ENCODE measurements at places on chromosomes 4 and X.

- no peak for DNase-seq
These were observed 73.9 kb downstream of the ARHGAP24 start for GRCh38 chr4:85548841-85549240.

DNA sequence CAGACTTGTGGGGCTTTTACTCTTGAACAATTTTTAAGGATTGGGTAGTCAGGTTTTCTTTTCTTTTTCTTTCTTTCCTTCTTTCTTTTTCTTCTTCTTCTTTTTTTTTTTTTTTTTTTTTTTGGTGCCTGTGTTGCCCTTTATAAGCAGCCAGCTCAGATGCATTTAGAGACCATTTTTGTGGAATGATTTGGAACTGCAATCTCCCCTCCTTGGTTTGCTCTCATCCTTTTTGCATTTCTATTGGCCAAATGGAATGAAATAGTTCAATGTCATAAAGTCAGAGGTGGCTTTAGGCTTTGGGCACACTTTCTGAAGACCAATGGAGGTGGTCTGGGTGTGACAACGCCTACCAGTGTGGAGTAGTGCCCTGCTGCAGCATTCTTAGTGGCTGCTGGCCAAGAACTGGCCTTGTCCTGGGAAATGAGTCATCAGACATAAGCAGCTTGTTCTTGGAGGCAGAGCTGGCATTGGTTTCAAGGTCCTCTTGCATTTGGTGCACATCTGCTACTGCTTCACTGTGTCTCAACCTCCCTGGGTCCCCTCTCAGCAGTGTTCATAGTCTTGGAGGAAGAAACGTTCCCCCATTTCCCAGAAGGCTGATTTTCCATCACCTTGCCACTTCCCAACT, 84.5 kb downstream of the CT47B1 start:
- DNase-seq: no peak

GRCh38 chr4:88211473-88212252, 53.2 kb upstream of the ABCG2 start:
- DNase-seq: no peak

- DNase-seq: no peak
These were observed 79.7 kb downstream of the ABCB7 start for GRCh38 chrX:75076429-75076828.

GRCh38 chrX:147646949-147647723, 264.6 kb upstream of the FMR1 start:
- DNase-seq: no peak

GRCh38 chr4:38193236-38193863, 233.2 kb downstream of the PTTG2 start:
- no peak for DNase-seq

GRCh38 chrX:70322784-70323183, 32.9 kb downstream of the KIF4A start:
- no peak for DNase-seq

GRCh38 chr4:145734031-145734430, 54.1 kb downstream of the C4orf51 start:
- DNase-seq: no peak

DNA sequence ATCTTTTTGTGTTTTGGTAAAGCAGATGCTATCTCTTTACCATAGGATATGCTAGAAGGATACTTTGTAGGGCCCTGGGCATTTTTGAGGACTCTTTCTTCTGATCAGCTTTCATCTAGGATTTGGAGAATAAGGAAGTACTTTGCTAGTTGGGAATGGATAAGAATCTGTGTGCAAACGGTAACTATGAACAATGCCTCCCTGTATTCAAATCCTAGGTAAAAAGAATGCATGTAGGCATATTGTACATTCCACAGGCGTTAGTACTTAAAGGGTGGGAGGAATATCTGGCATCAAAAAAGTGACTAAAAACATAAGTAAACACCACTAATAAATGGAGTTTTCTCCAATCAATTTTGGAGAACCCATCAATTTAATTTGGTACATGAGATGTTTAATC, 59.7 kb downstream of the SH3BGRL start:
- DNase-seq: no peak

- DNase-seq: no peak
These were observed 90.8 kb upstream of the OTUD4 start for GRCh38 chr4:145271194-145271593.

DNA sequence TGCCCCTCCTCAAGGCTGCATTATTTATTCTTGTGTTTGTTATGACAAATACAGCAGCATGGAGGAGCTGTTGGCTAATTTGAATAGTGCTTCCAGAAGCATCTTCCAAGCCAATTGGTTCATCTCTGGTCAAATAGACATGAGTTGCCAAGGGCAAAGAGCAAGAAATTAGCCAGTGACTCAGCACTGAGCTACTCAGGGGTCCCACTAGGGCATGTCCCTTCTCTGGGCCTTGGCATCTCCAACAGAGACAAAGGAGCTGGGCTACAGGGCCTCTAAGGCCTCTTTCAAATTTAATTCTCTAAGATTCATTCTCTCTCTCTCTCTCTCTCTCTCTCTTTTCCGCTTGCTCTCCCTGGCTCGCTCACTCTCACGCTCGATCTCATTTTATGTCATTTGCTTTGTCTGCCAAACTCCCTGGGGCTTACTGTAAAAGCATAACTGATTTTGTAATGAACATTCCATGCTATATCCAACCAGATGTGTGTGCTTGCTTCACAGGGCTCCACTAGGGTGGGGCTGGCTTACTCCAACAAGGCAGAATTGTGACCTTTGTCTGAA, 86.7 kb upstream of the MAGEA4 start:
- no peak for DNase-seq

DNA sequence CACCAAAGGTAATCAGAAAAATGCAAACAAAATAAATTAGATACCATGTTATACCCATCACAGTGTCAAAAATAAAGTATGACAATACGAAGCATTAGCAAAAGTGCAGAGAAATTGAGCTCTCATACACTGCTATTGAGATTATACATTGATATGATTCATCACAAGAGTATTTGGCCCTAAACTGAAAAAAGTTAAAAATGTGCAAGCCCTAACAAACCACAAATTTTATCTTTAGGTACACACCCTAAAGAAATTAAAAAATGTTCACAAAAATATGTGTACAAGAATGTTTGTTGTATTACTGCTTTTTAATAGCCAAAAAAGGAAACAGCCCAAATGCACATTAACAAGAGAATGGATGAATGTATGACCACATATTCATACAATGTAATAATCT, 137.9 kb upstream of the MAGEA10 start:
- no peak for DNase-seq

GRCh38 chrX:129955682-129956081, 26.8 kb upstream of the BCORL1 start:
- no peak for DNase-seq

DNA sequence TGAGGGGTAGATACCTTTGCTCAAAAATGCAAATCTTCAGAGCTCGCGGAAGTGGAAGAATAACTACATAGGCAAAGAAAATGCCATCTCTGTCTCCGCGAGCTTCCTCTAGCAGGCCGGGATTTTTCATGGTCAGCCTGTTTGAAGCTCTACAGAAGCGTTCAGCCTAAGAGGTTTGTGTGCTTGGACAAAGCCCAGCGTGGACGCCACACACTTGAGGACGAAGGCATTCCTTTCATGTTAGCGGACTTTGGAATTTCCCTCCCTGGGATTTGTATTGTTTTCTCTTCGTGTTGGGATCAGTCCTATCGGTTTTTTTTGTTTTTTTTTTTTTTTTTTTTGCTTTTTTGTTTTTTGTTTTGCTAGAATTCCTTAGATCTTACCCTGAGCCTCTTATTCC, 53.7 kb downstream of the SMIM31 start:
- no peak for DNase-seq

DNA sequence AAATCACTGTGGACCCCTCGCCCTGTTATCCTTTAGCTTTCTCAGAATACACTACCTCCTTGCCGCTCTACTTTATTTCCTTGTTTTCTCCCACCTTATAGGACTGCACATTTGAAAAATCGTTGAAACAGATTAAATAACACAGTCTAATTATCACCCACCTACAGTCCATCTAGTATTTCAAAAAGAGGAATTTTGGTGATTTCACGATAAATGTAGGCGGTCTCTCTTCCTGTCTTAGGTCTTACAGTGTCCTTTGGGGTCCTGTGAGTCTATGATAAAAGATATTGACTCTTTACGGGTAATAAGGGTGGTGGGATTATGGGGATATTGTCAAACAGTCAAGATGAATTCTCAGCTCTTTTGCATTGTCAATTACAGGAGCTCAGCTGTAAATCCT, 2.4 kb upstream of the TBL1X start:
- no peak for DNase-seq

- no peak for DNase-seq
These were observed 114.8 kb upstream of the ADRA2C start for GRCh38 chr4:3651267-3651845.

GRCh38 chrX:125654501-125654900, 334.8 kb downstream of the TEX13C start:
- DNase-seq: no peak

DNA sequence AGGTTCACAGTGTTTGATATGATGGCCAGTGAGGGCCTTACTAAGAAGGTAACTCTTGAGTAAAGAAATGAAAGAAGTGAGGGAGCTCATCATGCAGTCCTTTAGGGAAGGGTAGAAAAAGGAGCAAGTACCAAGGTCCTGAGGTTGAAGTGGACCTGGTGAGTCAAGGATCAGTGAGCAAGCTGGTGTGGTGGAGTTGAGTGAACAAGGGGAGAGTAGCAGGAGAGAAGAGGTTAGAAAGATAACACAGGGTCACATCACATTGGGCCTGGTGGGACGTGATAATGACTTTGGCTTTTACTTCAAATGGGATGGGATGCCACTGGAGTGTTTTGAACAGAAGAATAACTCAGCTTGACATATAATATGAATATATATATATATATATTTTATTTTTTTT, 44.7 kb downstream of the OSTC start:
- no peak for DNase-seq

DNA sequence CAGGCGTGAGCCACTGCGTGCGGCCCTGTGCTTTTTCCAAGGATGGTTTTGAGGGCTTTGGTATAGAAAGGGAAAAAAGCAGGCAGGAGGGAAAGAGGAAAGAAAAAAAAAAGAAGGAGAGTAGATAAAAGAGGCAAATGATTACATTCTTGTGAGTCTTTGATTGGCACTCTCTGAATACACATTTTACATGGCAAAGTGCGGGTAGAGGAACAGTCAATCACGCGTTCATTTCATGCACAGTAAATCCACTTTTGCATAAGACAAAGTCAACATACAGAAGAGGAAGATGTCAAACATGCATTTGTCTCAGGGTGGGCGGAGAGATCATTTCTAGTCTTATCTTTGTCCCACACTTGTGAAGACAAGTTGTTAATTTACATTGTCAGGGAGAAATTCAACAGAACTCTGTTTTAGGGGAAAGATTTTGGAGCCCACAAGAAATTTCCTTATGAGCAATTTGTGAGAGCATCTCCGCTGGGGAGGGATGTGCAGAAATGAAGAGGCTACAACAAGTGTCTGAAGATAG, 183.2 kb downstream of the DHRSX start:
- no peak for DNase-seq

GRCh38 chr4:169407217-169407845, 136.6 kb upstream of the SH3RF1 start:
- no peak for DNase-seq

- DNase-seq: no peak
These were observed 87.0 kb downstream of the COL25A1 start for GRCh38 chr4:109215506-109215905.

DNA sequence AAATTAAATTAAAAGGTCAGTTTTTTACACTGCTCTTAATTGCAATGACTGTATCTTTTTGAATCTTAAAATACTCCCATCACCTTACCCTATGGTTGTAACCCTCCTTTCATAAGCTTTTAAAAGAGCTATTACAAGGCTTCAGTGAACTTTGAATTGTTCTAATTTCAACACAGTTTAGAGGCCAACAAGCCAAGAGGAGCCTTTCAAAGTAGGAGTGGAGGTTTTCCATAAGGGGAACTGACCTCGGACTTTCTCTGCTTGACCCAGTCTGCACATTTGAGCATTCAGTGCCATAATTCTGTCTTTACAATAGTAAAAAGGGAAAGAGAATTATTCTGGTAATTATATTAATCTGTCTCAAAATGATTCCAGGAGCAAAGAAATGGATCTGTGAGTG, 98.9 kb downstream of the PARM1 start:
- DNase-seq: no peak

- no peak for DNase-seq
These were observed 48.2 kb upstream of the KDR start for GRCh38 chr4:55173580-55173979.

- no peak for DNase-seq
These were observed 14.7 kb upstream of the DCHS2 start for GRCh38 chr4:154506253-154506652.

DNA sequence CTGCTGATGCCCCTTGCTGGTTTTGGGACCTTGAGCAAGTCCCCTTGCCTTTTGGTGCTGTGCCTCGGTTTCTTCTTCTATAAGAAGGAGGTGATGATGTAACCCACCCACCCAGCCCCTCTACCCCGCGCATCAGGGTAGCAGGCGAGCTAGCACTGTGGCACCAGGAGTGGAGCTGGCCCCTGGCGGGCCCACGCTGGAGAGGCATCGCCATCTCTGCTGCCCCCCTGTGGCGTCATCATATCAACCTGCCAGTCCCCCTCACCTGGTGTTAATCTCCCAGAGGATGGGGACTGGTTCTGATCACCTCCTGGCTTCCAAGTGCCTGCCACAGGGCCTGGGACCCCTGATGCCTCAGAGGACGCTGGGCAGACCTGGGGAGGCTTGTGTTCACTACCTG, 6.3 kb upstream of the SORCS2 start:
- no peak for DNase-seq

- DNase-seq: no peak
These were observed 265.4 kb downstream of the BMPR1B start for GRCh38 chr4:95023110-95023509.

DNA sequence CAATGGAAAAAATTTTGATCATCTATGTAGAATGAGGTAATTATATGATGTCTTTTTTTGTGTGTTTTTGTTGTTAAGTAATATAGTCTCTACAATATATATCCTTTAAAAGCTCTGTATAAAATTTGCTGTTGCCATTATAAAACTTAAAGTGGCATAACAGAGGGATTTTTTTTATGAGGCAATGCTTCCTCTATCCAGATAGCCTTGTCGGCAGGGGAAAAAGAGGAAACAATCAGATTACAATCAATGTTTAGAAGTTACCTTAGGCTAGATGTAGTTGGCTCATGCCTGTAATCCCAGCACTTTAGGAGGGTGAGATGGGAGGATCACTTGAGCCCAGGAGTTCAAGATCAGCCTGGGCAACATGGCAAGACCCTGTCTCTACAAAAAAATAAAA, 86.8 kb downstream of the DIAPH2 start:
- no peak for DNase-seq

GRCh38 chr4:4446434-4446833, 59.5 kb downstream of the NSG1 start:
- no peak for DNase-seq

GRCh38 chrX:25976683-25977310, 161.3 kb upstream of the MAGEB18 start:
- no peak for DNase-seq

GRCh38 chr4:67717586-67717985, 16.6 kb upstream of the UBA6 start:
- no peak for DNase-seq

- DNase-seq: no peak
These were observed 25.7 kb upstream of the PCDH19 start for GRCh38 chrX:100435726-100436125.

- DNase-seq: no peak
These were observed 29.0 kb downstream of the CLOCK start for GRCh38 chr4:55517526-55518229.
